ENCODE measurements at places on chromosomes 1 and 21. TPM values are rescaled to one million over a fixed set of nuclear protein-coding genes. Genes with fewer than 3 reads are reported as not detected.

Gene COG2
- total RNA-seq: 30.9 TPM

Gene FCN3
- total RNA-seq: 1.3 TPM

Gene TSTD1
- total RNA-seq: 100 TPM

Gene HES3
- 78.3 TPM for total RNA-seq

Gene SYCP1
- total RNA-seq: 0.34 TPM

Gene RBM11
- total RNA-seq: 2.9 TPM

Gene ST6GALNAC3
- 11.9 TPM for total RNA-seq

Gene CHI3L1
- total RNA-seq: 0.27 TPM

Gene PRPF38B
- total RNA-seq: 42.8 TPM

Gene GJC2
- 0.72 TPM for total RNA-seq

Gene FAM163A
- 0.07 TPM for total RNA-seq

Gene SLC6A17
- 0.09 TPM for total RNA-seq

Gene DISP3
- total RNA-seq: 6.1 TPM

Gene PGBD5
- 16.7 TPM for total RNA-seq

Gene IQCC
- 4.6 TPM for total RNA-seq

Gene OR2M3
- not detected for total RNA-seq

Gene TTC34
- total RNA-seq: 0.44 TPM

Gene ZNF593OS
- not detected for total RNA-seq

Gene DNASE2B
- total RNA-seq: 0.15 TPM

Gene LENEP
- 0.48 TPM for total RNA-seq

Gene MAP10
- total RNA-seq: 2.5 TPM

Gene TOMM20
- 182 TPM for total RNA-seq

Gene ECE1
- 42.0 TPM for total RNA-seq

Gene PANK4
- total RNA-seq: 52.5 TPM

Data from WTC11 (cell line).